ENCODE measurements at places on chromosomes 3 and 15.
A peak's percentile ranks its signal among the peaks of the same experiment; 100 is the strongest.

DNA sequence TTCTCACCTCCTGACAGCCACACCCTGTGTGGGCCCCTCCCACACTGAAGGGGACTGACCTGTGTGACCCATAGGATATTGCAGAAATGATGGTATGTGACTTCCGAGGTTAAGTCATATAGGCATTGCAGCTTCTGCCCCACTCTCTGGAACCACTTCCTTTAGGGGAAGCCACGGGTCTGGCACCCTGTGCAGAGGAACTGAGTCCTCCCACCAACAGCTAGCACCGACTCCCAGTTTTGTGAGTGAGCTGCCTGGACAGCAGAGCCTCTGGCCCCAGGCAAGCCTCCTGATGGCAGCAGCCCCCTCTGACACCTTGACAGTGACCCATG, 24.6 kb upstream of the SLC6A6 start:
- H3K4me3 ChIP-seq: no peak overlapping the region
- H3K36me3 ChIP-seq: no peaks in the 10 kb centered on the region
- DNase-seq: no peak

GRCh38 chr3:63351159-63352007, 73.3 kb downstream of the SYNPR start:
- no peaks in the 10 kb centered on the region for H3K27me3 ChIP-seq
- H3K4me1 ChIP-seq: peaks cover 11% of the 10 kb centered on the region
- no peak overlapping the region for H3K27ac ChIP-seq
- no peaks in the 10 kb centered on the region for H3K36me3 ChIP-seq

DNA sequence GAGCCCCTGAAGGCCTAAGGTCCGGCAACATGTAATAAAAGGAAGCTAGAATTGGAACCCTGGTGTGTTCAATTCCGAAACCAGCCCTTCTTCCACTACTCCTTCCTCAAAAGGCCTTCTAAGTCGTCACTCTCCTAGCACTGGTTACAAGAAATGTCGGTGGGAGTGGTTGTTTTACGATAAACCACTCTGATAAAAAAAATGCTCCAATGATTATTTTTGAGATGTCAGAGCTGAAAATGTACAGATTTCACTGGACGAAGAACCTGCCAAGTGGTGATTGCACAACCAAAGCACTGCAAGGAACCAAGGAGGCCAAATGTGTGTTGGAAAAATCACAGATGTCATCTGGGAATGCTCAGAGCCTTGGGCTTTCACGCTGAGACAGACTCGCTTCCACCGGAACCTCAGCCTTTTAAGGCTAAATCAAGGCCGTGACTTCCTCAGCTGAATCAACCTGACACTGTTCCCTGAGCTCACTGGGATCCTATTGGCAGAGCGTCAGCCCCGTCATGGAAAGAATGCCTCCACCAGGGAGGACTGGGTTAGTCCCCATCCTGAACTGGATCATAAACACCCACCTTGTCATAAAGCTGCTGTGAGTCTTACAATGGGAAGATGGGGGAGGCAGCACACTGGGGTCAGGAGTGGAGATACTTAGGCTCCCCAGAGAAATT, 108.1 kb upstream of the THBS1 start:
- peak; percentile 79 for DNase-seq
- H3K4me3 ChIP-seq: no peak overlapping the region
- H3K36me3 ChIP-seq: no peaks in the 10 kb centered on the region
- peak overlapping the region; percentile 81 for H3K27ac ChIP-seq
- no peaks in the 10 kb centered on the region for H3K4me1 ChIP-seq
- H3K27me3 ChIP-seq: no peaks in the 10 kb centered on the region

DNA sequence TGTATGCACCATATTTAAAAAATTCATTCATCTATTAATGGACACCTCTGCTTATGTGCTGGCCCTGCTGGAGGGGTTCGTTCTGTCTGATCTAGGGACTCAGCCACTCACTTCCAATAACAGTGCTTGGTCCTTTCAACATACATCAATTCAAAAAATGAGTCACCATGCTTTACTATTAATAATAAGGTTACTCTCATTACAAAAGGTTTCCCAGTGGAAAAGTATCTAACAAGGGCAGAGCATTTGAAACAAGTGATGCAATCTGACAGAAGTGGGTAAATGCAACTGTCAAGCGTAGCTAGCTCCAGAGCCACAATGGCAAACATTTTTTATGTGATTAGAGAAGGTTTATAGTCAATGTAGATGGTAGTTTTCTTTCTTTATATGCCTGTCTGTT, 67.9 kb upstream of the TNIK start:
- DNase-seq: no peak
- H3K36me3 ChIP-seq: no peaks in the 10 kb centered on the region
- H3K4me3 ChIP-seq: no peak overlapping the region
- no peaks in the 10 kb centered on the region for H3K27me3 ChIP-seq
- no peaks in the 10 kb centered on the region for H3K4me1 ChIP-seq
- H3K27ac ChIP-seq: no peak overlapping the region

- no peak overlapping the region for H3K4me3 ChIP-seq
- no peaks in the 10 kb centered on the region for H3K27me3 ChIP-seq
- H3K36me3 ChIP-seq: no peaks in the 10 kb centered on the region
Measured at GRCh38 chr3:73745526-73746191, 120.9 kb upstream of the PDZRN3 start.

All from large intestine (tissue), 12 donors.